ENCODE measurements at places on chromosomes 16 and 17.

DNA sequence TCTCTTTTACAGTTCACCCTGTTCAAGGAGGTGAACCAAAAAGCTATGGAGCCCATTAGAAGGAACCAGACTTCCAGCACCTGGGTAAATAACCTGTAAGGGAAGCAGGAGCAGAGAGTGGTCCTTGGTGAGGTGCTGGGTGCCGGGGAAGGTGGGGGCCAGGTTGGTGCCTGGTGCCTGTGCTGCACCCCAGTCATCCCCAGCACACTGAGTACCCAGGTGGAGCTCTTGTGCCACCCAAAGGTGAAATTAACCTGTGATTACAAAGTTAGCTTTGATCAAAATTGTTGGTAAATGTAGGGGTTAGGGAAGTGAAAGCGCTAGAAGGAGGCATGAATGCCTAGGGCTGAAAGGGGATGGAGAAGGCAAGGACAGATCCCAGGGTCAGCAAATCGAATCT lies 58.6 kb downstream of the CDRT4 start:
- no peak for ATAC-seq

DNA sequence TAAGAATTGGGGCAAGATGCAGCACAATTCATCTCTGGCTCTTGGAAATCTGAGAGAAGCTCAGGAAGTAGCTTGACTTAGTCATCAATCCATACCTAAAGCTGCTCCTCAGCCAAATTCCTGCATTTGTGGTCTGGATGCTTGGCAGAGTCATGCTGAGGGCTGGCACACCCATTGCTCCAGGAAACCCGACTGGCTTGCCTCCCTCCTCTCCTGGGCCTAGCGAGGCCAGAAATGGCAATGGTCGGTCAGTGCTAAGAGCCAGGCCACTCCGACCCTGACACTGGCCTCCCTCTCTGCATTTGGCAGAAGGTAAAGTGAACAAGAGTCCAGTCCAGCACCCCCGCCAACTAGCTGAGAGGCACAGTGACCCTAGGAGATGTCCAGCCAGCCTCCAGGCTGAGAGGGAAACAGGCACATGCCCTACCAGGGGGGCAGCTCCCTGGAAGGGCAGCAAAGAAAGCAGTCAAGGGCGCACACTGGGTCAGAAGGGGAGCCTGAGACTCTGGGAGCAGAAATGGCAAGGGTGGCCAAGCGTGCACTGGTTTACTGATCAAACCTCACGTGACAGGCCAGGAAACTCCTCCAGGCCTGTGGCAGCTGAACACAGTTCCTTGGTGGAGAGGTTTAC lies 10.0 kb downstream of the POLDIP2 start:
- no peak for ATAC-seq

- ATAC-seq: no peak
These were observed 14.4 kb upstream of the FAAP100 start for GRCh38 chr17:81566461-81567126.

DNA sequence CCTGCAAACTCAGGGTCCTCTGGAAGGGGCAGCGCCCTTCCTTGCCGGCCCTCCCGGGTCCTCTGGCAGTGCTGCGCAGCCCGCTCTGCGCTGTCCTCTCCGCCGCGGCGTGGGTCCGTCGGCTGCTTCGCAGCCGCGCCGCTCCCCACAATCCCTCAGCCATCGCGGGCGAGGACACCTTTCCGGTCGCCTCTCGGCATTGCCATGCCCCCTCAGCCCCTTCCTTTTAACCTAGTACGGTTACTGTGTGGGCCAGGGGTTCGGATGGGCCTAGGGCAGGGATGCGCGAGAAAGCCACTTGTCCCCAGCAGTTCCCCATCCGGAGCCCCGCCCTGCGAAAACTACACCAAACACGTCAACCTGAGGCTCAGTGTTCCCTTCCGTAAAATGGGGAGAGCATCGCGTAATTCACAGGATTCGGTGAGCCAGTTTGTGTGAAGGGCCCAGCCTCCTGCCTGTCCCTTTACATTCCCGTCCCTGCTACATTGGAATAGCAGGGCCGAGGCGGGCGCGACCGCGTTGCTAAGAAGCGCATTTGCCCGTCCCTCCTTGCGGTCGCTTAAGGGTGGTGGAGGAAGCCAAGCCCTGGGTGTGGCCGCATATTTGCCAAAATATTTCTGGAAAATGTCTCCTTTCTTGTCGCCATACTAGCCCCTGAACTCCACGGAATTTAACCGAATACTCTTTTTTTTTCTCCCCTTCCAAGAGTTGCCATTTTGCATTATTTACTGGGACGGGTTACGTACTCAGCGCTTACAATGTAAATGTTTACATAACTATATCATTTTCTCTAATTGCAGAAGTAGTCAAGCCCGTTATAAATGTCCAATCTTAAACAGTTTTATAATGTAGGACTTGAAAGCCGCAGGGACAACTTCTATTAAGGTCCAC lies 13.2 kb downstream of the COPZ2 start:
- peak; percentile 2 for ATAC-seq

- ATAC-seq: no peak
These were observed 61.6 kb downstream of the PITPNC1 start for GRCh38 chr17:67438667-67439066.

- no peak for ATAC-seq
These were observed 45.3 kb downstream of the REXO5 start for GRCh38 chr16:20851601-20852000.

DNA sequence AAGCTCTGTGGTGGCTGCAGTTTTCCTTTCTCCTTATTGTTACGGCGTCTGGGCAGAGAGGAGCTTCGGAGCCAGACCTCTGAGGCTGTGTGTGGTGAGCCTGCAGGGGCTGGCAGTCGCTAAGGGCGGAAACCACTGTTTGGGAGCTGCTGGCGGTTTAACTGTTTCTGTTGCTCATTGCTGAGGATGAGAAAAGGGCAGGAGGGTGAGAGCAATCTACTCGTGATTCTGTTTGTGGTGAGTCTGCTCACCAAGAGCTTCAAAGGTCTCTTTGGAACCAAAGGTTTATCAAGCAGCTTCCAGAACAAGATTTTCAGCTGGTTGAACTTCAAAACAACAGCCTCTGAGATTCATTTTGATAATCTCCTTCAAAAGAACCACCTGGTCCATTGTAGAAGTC lies 143.9 kb downstream of the ANKFN1 start:
- ATAC-seq: peak; percentile 35

DNA sequence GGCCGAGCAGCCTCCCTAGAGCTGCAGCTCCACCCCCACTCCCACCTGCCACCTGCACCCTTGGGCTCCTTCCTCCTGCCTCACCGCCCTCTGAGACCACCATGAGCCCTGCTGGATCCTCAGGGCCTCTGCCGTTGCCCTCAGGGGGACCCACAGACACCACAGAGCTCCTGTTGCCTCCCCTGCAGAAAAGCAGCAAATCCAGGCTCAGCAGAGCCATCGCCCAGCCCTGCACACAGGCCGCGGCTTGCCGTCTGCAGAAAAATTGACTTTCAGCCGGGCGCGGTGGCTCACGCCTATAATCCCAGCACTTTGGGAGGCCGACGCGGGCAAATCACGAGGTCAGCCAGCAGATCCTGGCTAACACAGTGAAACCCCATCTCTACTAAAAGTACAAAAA lies 7.0 kb upstream of the PPP1R27 start:
- no peak for ATAC-seq

DNA sequence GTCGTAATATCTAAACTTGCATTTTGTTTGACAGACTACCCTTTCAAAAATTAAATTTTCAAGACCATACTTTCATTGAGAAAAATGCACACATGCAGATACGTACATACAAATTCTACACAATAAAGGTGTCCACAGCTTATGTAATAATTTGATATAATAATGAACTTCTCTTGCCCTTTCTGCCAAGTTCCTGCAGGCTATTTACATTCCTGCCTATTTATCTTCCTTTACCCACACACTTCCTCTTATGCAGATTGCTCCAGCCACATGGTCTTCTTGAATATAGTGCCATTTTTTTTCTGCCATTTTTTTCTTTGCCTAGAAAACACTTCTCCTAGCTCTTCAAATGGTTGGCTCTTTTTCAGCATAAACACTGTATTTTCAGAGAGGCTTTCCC lies 826.9 kb upstream of the CDH8 start:
- ATAC-seq: no peak

DNA sequence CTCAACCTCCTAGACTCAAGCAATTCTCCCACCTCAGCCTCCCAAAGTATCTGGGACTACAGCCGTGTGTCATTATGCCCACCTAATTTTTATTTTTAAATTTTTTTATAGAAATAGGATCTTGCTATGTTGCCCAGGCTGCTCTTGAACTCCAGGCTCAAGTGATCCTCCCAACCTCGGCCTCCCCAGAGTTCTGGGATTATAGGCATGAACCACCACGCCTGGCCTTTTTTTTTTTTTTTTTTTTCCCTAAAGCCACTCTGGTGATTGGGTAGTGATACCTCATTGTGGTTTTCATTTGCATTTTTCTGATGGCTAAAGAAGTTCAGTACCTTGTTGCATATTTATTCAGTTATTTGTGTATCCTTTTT lies 1.2 kb upstream of the CDR2L start:
- ATAC-seq: no peak

GRCh38 chr16:79468631-79469030 lies 131.9 kb downstream of the MAF start:
- no peak for ATAC-seq

GRCh38 chr17:4161192-4161966 lies 18.4 kb downstream of the CYB5D2 start:
- ATAC-seq: no peak

DNA sequence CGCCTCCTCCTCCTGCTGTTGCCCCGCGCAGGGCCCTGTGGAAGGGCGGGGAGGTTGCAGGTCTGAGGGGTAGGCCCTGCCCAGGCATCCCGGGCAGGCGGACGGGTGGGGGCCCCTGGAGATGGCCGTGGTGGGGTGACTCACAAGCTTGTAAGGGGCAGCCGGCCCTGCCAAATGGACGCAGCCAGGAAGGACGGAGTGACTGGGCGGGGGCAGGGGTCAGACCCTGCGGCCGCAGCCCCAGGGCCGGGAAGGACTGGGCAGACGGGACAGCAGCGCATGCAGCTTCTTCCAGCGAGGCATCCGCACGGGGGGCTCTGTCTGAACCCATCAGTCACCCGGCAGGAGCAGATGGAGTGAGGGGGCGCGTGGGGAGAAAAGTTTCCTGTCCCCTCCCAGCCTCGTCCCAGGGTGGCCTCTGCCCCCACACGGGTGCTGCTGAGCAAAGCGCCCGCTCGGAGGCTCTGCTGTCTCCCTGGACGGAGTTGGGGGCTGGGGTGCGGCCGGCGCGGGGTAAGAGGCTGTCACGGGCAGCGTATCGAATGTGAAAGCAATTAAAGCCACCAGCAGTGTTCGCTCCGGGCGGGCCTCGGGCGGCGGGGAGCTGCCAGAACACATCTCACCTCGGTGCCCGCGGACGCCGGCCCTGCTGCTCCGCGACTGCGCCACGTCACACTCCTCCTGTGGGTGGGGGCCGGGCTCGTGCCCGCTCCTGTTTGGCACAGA lies 5.4 kb upstream of the PRR35 start:
- no peak for ATAC-seq

DNA sequence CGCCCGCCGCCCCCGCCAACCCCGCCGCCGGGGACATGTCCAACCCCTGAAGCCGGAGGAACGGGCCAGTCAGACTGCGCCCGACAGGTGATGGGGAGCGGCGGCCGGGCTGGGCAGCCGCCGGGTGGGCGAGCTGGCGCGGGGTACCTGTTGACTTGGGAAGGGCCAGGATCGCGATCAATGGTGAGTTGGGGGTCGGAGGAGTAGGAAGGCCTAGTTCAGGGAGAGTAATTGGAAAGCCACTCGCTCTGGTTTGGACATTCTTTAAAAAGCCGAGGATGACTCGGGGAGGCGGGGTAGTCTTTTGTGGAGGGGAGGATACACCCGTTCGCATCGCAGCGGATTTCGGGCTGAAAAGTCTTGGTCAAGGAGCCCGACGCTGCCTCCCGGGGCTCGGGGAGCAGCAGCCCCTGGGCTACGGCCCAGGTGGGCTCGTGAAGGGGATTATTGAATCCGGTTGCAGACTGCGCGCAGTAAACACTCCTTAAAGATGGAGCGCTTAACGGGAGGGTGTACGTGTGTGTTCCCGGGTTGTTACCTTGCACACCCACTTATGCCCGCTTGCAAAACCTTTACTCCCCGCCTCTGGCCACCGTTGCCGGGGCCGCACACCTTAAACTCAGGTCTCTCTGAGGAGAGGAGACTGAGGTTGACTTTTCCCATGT lies 123.8 kb downstream of the GOSR1 start:
- no peak for ATAC-seq

GRCh38 chr17:17568772-17569195 lies 22.7 kb downstream of the PEMT start:
- no peak for ATAC-seq

GRCh38 chr17:73720187-73720834 lies 76.1 kb upstream of the SDK2 start:
- ATAC-seq: no peak

DNA sequence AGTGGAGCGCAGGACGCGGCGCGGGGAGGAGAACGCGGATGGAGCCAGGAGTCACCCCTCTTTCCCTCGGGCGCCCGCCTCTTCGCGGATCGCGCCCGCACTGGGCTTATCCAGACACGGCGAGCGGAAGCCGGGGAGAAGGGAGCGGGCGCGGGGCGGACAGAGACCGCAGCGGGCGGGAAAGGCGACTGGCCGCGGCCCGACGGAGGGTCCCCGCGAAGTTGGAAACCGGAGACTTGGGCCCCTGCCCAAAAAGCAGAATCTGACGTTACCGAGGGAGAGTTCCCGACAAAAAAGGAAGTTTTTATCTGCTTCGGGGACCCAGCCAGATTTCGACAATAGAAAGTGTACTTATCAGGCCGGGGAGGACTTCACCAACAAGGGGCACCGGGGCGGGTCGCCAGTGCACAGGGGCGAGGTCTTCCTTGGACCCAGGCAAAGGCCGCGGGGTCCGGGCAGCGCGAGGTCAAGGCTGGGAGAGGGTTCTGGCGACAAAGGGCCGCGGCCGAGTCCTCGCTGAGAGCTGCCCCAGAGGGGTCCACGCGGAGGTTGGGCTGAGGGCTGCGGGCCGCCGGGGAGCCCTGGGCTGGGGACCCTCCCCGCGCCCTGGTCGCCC lies 519 bp downstream of the ST6GALNAC2 start:
- ATAC-seq: peak; percentile 9

DNA sequence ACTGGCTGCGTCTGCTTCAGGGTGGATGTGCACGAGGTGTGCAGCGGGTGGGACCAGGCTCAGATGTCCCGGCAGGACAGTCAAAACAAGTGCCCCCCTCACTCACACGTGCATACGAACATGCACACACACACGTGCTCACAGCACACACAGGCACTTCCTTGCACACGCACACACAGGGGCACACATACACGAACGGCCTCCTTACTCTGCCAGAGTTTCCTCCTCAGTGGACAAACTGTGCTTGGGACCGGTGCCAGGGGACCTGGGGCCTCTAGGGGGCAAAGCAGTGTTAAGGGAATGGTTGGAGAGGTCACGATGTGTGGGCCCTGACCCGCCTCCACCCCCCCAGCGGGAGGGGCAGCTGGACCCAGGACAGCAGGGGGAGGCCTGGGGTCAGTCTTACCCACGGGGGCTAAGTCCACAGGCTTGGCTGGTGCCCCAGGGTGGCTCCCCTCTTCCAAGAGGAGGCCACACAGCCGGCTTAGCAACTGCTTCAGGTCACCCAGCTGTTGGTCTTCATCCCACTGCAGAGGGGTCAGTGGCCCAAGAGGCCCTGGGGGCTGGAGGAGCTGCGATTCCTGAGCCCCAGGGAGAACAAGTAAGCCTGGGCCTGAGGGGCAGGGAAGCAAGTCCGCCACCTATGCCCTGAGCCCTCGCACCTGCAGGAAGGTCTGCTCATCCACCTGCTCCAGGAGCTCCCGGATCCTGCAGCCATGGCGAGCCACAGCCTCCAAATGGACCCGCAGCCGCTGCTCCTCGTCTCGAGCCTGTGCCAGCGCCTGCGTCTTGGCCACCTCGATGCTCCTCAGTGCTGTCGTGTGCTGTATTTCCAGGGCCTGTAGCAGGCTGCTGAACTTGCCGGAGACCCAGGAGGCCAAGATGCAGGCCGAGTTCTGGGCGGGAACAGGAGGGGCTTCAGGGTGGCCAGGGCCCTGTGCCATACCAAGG lies 4.9 kb downstream of the TRIM65 start:
- no peak for ATAC-seq

All from activated CD4-positive, CD25-positive, alpha-beta regulatory T cell treated with anti-CD3 and anti-CD28 coated beads, Interleukin-2, amount 50 U/mL, for 24 hours (primary cell).